ENCODE measurements at places on chromosomes 5 and 9.
A peak's percentile ranks its signal among the peaks of the same experiment; 100 is the strongest.

DNA sequence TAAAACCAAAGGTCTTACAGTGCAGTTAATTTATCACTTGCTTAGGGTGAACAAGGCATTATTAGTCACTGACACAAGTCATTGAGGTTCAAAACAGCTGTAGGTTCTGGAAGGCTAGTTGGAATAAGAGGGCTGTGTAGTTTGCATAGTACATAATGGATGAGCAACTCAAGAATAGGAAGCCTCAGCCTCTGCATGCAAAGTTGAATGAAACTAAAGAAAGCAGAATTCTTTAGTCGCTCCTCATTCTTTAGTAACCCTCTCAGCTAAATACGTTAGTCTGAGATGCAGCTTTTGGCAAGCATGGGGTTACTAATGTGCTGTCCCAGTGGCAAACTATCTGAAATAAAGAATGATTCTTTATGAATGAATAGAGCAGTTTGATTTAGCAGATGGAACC, 74.2 kb downstream of the ADGRV1 start:
- DNase-seq, result no peak

DNA sequence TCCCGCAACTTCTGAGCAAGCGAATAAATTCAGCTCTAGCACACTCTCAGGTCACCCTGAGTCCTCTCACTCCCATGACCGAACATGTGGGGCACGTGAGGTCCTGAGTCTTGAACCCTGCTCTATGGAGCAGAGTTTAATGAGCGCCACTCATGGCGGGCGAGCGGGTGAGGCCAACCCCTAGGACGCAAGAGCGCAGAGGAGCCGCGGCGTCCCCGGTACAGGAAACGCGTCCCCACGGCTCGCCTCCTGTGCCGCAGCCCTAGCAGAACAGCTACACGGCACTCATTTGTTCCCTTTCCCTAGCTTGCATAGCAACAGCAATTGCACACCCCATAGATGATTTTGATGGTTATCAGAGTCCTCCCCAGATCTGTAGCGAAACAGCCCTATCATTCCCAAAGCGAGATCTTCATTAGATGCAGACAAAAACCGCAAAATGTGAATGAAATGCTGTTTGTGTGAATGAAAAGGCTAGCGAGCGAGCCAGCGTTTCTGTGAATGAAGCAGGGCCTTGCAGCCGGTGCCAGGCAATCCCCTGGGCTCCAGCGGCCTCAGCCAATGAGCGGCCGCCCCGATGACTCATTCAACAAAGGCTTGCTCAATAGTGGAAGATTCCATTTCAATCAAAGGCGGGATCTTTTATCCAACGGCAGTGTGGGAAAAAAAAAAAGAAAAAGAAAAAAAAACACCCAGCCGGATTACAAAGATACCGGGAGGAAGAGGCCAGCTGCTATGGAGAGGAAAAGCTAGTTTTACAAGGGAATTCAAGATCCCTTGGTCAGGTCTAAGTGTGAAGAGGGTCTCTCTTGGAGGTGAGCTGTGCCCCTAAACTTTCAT, 1.5 kb upstream of the SHC3 start:
- DNase-seq, result peak; percentile 98

DNA sequence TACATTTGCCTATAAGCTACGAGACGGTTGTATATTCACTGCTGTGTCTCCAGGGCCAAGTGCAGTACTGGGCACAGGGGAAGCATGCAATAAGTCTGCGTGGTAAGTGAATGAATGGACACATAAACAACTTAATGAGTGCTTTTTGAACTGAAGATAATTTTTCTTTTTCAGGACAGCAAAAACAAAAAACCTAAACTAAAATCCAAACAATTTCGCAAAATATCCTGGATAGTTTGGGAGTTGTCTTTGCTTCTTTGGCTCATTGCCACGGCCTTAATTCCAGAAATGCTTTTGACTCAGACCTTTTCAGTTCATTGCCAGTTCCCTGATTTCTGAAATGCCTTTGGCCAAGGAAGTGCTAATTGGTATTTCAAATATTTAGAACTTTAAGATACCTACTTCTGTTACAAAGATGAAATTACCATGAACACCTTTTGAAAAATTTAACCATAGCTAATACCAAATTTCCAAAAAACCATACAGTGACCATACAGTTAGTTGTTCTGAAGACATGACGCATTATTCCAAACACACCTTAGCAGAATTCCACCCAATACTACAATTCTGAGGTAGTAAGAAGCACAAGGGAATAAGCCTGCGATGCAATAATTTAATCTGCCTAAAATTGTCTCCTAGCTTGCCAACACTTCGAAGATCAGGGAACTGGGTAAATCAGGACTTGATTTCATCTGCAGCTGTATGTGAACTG, 42.8 kb downstream of the TEK start:
- DNase-seq, result peak; percentile 47

DNA sequence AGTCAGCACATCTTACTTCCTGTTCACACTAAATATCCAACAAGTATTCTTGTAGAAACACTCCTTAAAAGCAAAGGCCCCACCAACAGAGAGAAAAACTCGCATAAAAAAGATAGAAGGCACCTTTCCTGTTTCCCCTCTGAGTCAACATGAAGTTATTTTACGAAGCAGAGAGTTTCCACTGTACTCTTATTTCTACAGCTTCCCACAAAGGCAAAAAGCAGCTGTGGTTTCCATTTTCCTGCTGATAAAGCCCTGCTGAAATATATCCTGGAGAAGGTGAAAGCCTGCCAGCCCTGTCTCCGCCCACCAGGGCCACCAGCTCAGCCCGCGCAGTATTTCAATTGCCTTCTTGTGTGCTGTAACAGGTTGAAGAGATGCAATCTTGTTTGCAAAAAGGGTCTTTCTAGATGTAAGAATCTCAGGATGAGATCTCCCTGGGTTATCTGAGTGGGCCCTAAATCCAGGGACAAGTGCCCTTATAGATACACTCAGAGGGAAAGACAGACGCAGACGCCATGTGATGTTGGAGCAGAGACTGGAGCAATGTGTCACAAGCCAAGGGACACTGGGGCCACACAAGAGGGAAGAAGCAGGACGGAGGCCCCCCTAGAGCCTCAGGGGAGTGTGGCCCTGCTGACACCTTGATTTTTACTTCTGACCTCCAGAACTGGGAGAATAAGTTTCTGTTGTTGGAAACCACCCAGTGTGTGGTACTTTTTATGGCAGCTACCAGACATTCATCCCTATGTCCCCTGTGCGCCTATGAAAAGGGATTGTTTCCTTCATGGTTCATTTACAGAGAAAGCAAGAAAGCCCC, 19.9 kb downstream of the SEMA4D start:
- peak; percentile 83 for DNase-seq

- no peak for DNase-seq
Observed at GRCh38 chr5:1089146-1089545, 22.7 kb downstream of the SLC12A7 start.

DNA sequence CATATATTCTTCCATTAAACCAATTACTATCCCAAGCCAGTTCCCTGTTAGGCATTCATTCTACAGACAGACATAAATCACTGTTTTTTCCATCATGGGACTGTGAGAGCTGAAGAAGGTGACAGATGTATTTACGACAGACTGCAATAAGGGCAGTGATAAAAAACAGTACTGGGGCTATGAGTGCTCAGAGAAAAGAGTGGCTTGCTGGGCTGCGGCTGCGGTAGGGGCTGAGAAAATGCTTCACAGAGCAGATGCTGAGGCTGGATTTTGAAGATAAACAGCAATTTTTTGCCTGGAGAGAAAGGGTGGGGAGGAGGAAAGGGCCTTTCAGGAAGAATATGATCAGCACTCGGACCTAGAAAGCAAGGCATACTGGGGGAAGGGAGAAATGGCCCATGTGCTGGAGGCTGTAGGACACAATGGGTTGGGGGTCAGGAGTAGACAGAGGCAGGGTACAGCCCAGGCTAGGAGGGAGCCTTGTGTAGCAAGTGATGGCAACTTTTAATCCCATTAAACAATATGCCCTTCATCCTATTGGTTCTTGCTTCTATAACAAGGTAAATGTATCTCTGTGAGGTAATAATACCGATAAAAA, 279.3 kb downstream of the ASTN2 start:
- DNase-seq, result no peak

GRCh38 chr9:78967596-78968217, 604.1 kb upstream of the TLE4 start:
- no peak for DNase-seq

- no peak for DNase-seq
Observed at GRCh38 chr5:98963019-98963418, 34.2 kb upstream of the CHD1 start.

GRCh38 chr5:122175091-122175490, 45.7 kb downstream of the ZNF474 start:
- no peak for DNase-seq

DNA sequence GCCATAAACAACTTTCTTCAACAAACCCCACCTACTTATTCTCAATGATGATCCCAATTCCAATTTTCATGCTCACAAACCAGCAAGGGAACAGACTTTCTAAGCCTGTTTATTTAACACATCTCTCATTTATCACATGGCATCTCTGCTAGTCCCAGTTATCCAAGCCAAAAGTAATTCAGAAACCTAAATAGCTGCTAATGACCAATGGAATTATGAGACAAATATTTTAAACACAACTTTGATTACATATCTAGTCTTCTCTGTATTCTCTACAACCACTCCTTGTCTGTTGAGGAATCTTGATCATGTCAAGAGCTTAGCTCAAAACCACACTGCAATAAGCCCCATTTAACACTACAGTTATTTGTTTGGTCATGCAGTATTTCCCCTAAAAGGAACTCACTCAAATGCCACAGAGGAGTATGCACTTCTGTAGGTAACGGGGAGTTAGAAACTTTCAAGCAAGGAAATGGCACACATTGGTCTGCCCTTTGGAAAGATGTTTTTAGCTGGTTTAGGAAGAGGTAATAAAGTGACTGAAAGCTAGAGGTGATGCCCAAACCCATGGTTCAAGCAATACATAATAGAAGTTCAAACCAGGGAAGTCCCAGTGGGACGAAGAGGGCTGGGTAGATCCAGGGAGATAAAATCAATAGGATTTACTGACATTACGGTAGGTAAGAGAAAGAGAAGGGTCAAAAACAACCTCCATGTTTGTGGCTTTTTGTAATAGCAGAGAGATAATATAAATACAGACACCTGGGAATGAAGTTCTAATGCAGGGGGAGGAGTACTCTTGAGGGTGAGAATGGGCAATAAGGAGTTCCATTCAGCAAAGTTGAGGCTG, 42.1 kb upstream of the HTR4 start:
- no peak for DNase-seq

DNA sequence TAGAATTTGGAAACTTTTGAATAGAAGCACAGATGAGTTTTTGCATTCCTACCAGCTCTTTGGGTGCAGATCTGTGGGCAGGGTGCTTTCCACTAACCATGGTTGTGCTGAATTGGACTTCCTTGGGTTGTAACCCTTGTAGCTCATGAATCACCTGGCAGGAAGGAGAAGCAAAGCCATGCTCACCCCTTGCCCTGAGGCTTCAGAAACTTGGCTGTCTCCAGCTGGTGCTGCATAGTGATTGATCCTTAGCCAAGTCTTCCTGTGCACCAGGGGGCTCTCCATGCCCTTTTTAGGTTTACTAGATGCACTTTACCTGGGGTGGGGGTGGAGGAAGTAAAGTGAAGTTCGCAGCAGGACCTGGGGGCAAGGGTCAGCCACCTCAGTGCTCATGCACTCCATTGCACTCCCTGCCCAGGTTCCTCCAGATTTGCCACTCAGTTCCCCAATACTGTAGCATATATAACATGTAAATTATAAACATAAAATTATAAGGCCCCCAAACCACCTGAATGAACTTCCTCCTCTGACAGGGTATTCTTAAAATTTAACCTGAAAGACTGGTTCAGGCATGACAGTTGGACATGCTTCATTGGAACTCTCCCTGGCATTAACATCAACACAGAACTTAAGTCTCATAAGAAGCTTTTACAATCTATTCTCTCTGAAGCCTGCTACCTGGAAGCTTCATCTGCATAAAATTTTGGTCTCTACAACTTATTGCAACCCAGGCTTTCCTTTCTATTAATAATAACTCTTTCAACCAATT, 25.8 kb upstream of the IFNA14 start:
- no peak for DNase-seq

- DNase-seq, result peak; percentile 69
Observed at GRCh38 chr9:113558632-113559502, 95.3 kb downstream of the RGS3 start.

- DNase-seq, result no peak
Observed at GRCh38 chr5:62281411-62281810, 24.6 kb upstream of the KIF2A start.

GRCh38 chr9:86795823-86796553, 151.3 kb downstream of the GAS1 start:
- peak; percentile 66 for DNase-seq

DNA sequence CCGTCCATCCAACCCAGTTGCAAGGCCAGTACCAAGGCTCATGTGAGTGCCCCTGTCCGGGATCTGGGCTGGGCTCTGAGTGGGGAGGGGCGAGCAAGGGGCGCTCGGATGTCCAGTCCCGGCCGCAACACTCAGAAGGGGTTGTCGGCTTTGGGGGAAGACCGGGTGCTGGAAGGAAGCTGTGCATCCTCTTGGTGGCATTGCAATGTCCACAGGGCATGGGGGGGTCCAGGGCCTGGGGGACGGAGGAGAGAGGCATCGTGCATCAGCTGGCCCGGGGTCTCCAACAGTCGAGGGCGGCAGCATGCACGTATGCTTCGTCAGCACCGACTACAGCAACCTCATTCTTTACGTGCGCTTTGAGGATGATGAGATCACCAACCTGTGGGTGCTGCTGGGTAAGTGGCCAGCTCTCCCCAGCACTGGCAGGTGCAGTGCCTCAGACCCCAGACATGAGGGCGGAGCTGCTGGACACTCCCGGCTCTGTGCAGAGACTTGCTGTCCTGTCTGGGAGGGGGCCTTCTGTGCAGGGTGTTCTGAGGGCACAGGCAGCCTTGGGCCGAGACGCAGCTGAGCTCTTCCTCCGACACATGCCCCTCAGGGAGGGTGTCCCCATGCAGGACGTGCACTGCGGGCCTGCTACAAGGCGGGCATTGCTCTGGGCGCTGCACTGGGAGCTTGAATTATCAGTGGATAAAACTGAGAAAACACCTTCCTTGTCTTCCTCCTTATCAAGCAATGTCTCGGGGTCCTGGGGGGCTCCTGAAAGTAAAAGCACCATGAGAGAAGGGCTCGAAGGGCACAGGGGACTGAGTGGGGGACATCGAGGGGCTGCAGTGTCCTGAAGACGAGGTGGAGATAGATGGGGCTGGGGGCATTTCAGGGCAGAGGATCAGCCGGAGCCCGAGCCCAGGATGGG, 22.5 kb downstream of the GLT6D1 start:
- no peak for DNase-seq

GRCh38 chr5:72179028-72179815, 71.9 kb downstream of the MAP1B start:
- peak; percentile 94 for DNase-seq

DNA sequence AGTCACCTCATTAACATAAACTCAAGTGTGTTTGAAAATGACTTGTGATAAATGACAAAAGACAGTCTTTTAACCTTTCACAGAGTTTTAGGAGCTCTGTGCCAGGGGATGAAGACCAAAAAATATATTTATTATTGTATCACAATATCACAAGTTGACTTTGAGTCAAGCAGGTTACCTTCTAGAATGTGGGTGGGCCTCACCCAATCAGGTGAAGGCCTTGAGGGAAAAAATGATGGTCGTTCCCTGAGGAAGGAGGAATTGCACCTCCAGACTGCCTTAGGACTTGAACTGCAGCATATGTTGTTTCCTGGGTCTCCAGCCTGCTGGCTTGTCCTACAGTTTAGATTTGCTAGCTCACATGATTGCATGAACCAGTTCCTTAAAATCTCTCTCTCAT, 41.6 kb upstream of the PANK3 start:
- DNase-seq, result no peak
